ENCODE measurements at places on chromosomes 16 and 17.
A peak's percentile ranks its signal among the peaks of the same experiment; 100 is the strongest.

- no peak for DNase-seq
These were observed 288 bp downstream of the ANKRD40CL start for GRCh38 chr17:50767030-50767429.

DNA sequence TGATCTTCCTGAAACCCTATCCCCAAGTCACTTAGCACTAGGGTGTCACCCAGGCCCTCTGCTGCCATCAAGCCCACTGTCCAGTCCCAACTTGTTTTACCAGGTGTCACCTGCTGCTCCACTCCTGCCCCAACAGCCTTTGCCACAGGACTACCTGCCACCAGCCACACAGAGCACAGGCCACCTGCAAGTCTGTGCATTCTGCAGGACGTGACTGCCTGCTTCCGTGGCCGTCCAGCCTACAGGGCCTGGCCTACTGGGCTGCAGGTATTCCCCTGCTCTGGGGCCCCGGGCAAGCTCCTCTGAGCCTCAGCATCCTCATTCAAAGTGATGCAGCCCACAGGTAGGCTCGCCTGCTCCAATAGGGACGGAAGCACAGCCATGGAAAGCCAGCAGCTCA is 3.2 kb downstream of the MCRIP1 start:
- no peak for DNase-seq

DNA sequence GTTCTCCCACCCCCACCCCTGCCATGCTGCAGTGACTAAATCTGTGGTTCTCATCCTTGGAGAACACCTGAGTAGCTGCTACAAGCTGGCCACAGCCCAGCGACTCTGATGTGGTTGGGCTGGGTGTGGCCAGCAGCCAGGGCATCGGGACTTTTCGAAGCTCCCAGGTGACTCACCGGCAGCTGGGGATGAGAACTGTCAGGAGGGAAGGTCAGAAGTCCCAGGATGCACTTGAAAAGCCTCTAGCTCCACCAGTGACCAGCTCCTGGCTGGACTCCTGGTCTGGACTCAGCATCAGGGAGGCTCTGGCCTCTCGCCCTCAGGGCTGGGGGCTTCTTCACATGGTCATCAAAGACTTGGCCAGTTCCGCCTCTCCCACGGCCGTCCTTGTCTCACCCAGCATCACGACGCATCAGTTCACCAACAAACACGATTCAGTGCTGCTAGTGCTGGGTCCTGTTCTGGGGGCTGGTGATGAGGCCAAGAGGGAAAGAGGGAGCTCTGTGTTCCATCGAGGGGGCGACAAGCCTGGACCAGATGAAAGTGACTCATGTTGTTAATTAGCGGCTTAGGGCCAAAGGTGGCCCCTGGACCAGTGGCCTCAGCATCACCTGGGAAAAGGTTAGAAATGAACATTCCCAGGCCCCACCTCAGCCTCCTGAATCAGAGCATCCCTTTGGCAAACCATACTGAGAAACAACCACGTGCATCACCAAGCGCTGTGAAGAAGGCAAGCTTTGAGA is 3.9 kb upstream of the C17orf99 start:
- no peak for DNase-seq

GRCh38 chr17:8068736-8069586 is 18.6 kb downstream of the ALOX12B start:
- DNase-seq = no peak

- no peak for DNase-seq
These were observed 57.4 kb upstream of the NKD1 start for GRCh38 chr16:50490828-50491227.

- no peak for DNase-seq
These were observed 951 bp downstream of the RPL19 start for GRCh38 chr17:39200957-39201510.

GRCh38 chr17:33778505-33779233 is 476.4 kb upstream of the CCL2 start:
- DNase-seq = no peak

GRCh38 chr17:39443326-39443725 is 7.7 kb downstream of the MED1 start:
- no peak for DNase-seq

DNA sequence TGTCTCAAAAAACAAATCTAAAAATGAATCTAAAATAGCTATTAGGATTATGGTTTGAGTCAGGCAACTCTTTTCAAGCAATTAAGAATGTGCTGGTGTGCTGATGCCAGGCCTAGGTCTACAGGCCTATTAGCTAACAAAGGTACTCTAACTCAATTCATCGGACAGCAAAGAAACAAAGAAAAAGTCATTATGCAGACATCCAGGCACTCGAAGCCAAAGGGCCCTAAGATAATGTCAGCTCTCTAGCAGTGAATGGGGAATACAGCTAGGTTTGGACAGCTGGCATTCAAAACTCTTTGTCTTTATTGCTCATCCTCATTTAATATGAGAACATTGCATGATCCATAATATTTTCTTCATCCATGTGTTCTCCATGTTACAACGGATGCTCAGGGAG is 108.5 kb downstream of the TMEM114 start:
- DNase-seq = no peak

GRCh38 chr17:54887787-54888186 is 12.9 kb upstream of the TOM1L1 start:
- DNase-seq = no peak

DNA sequence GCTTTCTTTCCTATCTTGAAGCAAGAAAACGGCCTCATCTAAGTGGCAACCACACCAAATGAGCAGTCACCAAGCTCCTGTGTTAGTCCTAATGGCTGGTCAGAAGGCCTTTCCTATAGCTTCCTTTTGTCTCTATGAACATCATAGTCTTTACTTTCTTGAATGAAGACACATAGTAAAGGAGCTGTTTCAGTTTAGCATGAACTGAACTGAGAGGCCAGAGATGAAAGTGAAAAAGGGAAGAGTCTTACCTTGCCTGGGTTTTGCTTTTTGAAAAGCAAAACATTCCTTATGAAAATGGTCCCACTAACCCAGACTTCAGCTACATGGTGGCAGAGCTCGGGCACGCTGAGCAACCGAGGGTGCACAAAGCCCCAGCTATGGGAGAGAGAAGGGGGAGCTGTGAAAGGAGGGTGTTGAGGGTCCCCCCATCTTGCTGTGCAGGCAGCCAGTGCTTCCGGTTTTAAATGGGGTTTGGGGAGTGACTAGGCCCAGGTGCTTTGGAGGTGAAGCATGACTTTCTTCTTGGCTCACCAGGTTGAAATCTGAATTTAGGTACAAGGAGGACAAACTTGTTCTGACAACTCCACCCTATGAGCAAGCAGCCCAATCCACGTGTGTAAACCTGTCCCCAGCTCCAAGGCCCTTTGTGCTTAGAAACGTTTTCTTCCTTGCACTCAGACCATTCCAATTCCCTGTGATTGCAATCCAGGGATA is 9.1 kb upstream of the PSMC3IP start:
- DNase-seq = no peak

- no peak for DNase-seq
These were observed 19.2 kb downstream of the PRPSAP2 start for GRCh38 chr17:18877104-18877645.

- DNase-seq = peak; percentile 79
These were observed 32.7 kb downstream of the CDK5R1 start for GRCh38 chr17:32519228-32520103.

DNA sequence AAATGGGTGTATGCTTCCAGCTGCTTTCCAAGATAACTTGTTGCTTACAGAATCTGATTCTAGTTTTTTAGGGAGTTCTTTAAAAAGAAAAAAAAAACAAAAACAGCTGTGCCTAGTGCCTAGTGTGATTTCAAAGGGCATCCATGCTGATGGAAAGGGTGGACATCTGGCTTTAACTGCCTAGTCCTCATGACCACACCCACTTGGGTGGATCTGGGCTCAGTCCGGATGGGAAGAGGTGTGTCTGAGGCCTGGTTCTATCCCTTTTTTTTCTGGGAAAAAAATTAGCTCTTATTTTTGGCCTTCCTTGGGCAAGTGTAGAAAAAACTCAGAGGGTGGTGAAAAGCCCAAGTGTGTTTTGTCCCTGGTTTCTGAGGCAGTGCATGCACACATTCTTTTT is 132.3 kb upstream of the CDH11 start:
- DNase-seq = no peak

GRCh38 chr17:6786618-6787017 is 10.6 kb downstream of the FBXO39 start:
- no peak for DNase-seq

- DNase-seq = no peak
These were observed 30.7 kb downstream of the PIMREG start for GRCh38 chr17:6474906-6475305.

- no peak for DNase-seq
These were observed 134.6 kb downstream of the CYB561 start for GRCh38 chr17:63311416-63311937.

DNA sequence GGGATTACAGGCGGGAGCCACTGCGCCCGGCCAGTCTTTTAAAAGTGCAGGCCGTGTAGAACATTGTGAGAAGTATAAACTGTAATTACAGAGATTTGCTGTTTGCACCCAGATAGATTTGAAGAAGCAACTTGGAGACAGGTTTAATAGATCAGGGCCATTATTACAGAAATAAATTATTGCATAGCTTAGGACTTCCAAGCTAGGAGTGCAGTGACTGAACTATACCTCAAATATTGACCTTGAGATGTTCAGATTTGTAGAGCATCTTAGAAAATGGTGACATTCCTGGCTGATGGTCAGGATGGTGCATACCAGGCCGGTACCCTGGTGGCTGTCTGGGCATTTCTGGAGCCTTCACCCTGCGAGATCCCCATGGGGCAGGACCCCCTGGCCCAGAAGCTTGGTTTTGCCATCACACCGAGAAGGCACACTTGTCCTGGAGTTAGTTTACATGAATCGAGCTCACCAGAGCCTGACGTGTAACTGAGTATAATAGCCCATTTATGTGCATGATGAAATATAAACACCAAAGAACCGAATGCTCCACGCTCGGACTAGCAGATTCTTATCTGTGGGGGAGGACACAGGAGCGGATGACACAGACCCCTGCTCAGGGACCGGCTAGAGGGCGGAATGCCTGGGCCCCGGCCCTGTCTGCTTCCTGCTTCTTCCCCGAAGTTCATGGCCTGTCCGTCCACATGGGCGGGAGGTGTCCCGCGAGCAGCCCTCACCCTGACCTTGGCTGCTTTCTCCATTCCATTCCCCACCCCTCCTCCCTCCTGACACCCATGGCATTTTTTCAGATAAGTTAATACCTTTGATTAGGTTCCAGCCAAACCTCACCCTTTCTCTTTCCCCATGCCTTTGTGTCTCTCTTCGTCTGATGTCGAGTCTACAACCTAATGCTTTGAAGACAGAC is 32.1 kb downstream of the CCDC40 start:
- DNase-seq = no peak

- DNase-seq = no peak
These were observed 40.1 kb downstream of the LITAF start for GRCh38 chr16:11546608-11547061.

- peak; percentile 33 for DNase-seq
These were observed 13.7 kb downstream of the N4BP1 start for GRCh38 chr16:48596326-48596725.

GRCh38 chr16:24966634-24967033 is 48.5 kb downstream of the ARHGAP17 start:
- no peak for DNase-seq

GRCh38 chr17:74758848-74759168 is 10.4 kb downstream of the NHERF1 start:
- DNase-seq = no peak

Measured in CD4-positive, alpha-beta T cell treated with Interleukin-10 for 1 hour (primary cell).